Lower lobe of right lung (tissue), 2 donors: ENCODE measurements at places on chromosomes 11 and 22. TPM values are rescaled to one million over a fixed set of nuclear protein-coding genes. Genes with fewer than 3 reads are reported as not detected.

The PNPLA5 gene
- total RNA-seq: not detected

The SPDYC gene
- not detected for total RNA-seq

The DNHD1 gene
- 12.0 TPM for total RNA-seq

DNA sequence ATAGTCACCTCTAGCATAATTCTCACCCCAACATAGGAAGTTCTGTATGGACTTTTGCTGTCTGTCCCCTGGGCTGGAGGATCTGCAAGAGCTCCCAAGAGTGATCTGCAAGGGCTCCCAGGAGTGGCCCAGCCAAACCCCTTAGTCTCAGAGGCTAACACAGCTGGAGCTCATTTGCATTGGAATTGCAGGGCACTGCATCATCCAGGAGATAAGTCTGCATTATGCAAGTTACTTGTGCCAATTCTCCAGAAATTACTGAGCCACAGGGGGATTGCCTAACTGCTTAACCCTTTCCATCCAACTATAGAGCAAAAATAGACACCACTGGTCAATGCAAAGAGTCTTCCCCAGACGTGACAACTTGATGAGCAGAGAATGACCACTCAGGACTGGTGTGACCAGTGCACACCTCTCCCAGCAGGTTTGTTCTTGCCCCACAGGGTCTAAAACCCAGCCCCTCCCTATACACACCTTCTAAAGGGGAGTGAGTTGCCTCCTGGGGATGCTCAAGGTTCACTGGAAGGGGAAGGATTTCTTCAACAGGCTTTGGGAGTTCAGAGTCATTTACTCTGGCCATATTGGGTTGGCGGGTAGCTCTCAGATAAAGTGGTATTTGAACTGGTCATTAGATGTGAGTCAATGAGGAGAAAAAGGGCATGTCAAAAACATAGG is 38.4 kb downstream of the POU2AF3 start:
- no peak for DNase-seq

The SCUBE1 gene
- total RNA-seq: 16.6 TPM

The OR56A1 gene
- total RNA-seq: not detected

GRCh38 chr11:40393511-40393910 is 1065.9 kb downstream of the LRRC4C start:
- no peak for DNase-seq

GRCh38 chr22:46056546-46057245 is 79.7 kb upstream of the WNT7B start:
- peak; percentile 6 for DNase-seq

GRCh38 chr11:68956142-68956541 is 24.6 kb downstream of the MRGPRD start:
- DNase-seq: no peak

DNA sequence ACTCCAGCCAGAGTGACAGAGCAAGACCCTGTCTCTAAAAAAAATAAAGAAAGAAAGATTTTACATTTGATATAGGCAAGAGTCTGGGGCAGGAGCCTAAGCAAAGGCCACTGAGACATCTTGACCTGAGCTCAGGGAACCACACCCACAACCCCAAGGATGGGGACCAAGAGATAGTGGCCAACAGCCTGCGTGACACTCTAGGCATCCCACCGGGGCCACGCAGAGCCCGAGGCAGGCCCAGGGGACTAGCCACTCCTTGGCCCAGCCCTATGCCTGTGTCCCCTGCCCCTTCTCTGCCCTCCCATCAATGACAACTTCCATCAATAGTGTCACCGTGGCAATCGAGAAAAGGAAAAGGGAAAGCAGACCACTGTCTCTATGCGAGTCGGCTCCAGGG is 41.1 kb downstream of the MN1 start:
- DNase-seq: no peak

DNA sequence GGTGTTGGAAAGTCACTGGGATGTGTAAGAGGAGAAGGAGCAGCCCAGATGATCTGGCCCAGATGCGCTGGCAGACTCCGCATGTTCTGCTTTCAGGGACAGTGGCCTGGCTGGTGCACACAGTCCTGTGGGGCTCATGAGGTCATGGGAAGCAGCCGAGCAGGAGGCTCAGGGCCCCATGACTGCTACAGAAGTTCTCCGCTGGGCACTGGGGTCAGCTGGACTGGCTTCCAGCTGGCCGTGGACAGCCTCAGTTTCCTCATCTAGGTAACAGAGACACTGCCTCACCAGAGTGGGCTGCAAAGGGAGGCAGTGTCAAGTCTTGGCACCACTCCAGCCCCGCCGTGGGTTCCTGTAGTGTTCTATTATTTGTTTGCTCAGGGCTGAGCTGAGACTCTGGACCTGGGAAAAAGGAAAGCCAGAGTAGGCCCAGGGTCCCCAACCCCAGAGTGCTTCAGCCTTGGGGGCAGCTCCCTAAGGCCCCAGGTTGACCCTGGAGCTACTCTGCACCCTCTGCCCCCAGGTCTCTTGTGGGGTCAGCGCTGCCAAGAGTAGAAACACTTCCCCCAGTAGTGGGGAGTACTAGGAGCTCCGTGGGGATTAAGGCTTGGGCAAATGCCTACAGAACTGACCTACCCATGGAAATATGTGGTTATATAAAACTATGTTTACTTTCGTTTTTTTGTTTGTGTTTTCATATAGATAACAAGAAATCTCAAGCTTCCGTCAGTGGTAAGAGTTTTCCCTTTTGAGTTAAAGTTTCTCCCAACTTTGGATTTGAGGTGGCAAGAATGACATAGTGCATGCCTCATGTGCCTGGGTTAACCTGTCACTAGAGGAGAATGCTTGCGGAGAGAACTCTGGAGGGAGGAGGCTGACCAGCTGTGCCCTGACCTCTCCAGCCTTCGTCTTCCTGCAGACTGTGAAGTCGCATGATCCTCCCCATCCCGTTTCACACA is 45.3 kb downstream of the MED15 start:
- DNase-seq: no peak

DNA sequence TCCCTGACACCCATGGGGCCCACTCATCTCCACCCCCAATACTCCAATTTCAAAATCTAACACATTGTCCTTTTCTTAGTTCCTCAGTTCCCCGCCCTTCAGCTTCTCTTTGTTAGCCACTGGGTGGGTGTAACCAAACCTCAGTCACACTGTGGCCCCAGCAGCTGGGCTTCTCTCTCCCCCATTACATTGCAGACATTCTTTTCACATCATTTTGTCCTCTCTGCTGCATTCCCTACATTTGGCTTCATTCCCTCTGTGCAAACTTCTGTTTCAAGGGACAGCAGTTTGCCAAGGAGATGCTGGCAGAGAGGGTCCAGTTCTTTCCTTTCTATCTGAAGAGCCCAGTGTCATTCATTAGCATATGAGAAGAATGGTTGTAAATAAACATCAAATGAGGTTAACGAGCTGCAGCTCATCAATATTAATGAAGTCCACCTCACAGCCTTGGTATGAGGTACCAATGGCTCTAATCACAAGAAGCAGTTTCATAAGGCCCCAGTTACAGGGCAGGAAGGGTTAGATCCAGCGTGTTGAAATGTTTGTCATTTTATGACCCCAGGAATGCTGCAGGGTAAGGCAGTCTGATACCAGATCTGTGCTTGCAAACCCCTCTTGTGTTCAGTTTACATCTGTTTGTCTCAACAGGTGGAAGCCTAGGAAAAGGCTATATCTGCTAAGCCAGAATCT is 72.3 kb downstream of the ARFGAP2 start:
- no peak for DNase-seq

DNA sequence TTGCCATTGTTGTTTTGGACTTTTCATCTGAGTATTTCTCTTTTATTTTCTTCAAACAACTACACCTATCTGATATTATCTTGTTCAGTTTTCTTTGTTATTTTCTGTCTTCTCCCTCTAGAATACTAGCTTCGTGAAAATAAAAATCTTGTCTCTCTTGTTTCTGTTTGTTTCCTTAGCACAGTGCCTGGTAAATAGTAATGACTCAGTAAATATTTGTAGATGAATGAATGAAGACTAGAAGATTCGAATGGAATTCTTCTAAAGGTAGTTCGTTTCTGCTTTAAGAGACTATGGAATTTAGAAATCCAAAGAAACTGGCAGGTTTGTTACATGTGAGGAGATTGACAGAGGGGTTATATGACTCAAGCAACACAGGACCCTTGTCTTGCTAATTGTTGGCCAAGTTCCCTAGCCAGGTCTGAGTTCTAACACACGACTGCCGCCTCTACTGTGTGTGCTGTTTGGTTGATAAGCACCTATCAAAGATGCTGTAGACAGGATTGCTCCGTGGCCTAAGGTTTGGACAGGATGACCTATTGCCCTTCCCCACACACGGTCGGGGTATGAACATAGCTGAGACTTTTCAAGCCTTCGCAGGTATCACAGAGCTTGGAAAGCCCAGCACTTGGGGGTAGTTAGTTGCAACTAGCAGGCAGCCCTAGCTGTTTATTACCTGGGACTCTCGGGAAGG is 831 bp upstream of the TMEM135 start:
- no peak for DNase-seq

- no peak for DNase-seq
Measured at GRCh38 chr11:7899418-7899817, 31.6 kb downstream of the OR10A6 start.

The BAIAP2L2 gene
- total RNA-seq: 0.44 TPM

GRCh38 chr11:95152876-95153856 is 63.5 kb downstream of the ENDOD1 start:
- no peak for DNase-seq
